Stimulated activated CD4-positive, alpha-beta T cell treated with anti-CD3 and anti-CD28 coated beads, TNF-alpha, amount 100 ng/mL, for 1 hour (primary cell): ENCODE measurements at places on chromosomes 13 and 19.

- no peak for DNase-seq
Measured at GRCh38 chr13:29129616-29130015, 309.5 kb downstream of the MTUS2 start.

DNA sequence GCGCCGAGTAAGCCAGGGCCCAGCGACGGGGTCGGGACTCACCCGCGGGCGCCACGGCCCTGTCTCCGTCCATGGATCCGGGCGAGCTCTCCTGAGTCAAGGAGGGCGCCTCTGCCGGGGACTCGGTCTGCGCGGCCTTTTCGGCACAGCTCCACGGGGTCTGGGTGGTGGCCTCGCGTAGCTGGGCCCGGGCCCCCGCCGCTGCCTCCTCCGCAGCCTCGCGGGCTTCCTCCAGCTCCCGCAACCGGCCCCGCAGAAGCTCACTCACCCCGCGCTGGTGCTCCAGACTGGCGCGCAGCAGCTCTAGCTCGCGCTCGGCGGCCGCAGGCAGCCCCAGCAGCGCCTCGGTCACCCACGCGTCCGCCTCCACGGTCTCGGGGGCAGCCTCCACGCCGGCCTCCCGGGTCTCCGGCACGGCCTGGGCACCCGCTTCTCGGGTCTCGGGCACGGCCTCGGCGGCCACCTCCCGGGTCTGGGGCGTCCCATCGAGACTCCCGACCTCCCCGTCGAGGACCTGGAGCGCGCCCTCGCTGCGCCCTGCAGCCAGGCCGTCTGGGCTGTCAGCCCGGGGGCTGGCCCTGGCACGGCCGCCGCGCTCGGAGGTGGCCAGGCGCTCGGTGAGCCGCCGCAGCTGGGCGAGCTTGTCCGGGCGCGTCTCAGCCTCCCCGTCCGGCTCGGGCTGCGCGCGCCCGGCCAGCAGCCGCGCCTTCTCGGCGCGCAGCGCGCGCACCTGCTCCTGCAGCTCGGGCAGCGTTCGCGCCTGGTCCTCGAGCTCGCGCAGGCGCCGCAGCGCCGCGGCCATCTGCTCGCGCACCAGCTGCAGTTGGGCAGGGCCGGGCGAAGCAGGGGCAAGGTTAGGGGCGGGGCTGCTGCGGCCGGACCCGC, 8.4 kb downstream of the KANK3 start:
- DNase-seq: no peak

DNA sequence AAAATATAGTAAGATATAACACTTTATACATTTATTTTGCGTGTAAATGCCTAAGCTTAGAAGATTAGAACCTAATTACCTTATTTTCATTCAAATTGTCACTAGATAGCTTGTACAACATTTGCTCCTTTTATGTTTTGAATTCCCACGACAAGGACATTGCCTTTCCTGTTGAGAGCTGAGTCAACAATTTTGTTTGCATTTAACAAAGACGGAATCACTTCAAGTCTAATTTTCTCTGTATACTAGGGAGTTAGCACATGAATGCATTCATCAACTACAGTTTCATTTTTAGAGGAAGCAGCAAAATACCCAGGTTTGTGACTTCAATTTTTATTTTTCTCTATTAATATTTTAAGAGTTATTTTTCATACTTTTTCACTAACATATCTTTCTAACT, 48.7 kb upstream of the PCCA start:
- no peak for DNase-seq

- no peak for DNase-seq
Measured at GRCh38 chr13:77894743-77895142, 23.9 kb downstream of the EDNRB start.

- DNase-seq: no peak
Measured at GRCh38 chr13:86838411-86839120, 832.6 kb upstream of the SLITRK5 start.

- DNase-seq: no peak
Measured at GRCh38 chr13:32370805-32371204, 55.5 kb downstream of the BRCA2 start.

DNA sequence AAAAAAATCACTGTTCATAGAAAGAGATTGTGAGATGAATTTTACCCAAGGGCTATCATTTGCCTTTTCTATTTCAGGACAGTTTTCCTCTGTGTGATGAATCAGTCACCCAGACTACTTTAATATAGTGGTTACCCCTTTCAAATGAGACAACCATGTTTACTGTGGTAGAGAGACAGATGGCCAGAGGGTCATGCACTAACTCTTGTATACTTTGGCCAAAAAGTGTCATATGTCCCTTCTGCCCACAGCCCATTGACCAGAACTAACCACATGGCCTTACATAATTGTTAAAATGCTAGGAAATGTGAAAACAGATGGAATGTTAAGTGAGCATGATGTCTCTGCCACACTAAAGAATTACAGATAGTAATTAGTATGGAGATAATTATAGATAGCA, 498.7 kb downstream of the DACH1 start:
- DNase-seq: no peak
